ENCODE measurements at places on chromosomes 13 and 19.

DNA sequence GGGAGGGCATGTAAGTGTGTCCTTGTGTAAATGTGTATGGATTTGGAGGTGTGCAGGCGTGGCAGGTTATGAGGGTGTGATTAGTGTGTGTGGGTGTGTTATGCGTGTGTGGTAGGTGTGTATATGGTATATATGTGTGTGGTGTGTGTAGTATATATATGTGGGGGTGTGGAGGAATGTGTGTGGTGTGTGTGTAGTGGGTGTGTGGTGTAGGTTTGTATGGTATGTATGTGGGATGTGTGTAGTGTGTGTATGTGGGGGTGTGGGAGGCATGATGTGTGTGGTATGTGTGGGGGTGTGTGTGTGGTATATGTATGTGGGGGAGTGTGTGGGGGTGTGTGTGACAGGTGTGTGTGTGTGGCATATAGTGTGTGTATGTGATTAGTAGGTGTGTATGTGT, 104.2 kb downstream of the SLC7A1 start:
- no peak for DNase-seq

- DNase-seq = no peak
These were observed 65.6 kb downstream of the MCF2L start for GRCh38 chr13:113034451-113035212.

DNA sequence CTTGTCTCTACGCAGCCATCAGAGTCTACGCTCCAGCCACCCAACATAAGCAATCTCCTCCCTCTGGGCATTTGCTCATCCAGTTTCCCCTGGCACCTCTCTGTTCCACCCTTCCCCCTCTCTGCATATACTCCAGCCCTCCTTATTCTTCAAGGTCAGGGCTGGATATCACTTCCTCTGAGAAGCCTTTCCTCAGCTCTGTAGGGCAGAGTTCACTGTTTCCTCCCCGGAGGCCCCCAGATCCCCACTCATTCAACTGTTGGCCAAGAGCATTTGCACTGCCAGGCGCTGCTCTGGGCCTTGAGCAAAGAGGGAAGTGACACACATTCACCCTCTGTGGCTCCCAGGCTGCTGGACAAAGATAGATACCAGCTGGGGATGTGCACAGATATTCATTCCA, 3.3 kb downstream of the FCGRT start:
- DNase-seq = no peak

DNA sequence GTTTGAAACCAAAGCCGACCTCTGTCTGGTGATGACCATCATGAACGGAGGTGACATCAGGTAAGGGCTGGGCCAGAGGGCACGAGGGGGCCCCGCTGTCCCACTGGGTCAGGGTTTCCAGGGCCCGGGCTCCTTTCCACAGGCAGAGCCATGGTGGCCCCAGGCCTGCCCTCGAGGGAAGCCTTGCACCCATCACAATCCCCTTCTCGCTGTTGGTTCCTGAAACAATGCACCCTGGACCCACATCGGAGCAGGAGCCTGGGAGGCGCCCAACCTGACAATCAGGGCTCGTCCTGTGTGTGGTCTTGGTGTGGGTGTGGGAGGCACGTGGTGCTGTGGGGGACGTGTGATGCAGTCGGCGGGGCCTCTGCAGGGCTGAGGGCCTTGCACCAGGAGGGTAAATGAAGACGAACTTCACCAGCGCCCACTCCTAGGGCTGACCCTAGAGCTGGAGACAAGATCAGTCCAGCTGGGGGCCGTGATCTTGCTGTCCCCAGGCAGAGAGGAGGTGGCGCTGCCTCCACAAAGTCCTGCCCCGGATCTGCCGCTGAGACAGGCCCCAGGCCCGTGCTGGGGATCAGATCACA, 2.8 kb downstream of the GRK1 start:
- no peak for DNase-seq

DNA sequence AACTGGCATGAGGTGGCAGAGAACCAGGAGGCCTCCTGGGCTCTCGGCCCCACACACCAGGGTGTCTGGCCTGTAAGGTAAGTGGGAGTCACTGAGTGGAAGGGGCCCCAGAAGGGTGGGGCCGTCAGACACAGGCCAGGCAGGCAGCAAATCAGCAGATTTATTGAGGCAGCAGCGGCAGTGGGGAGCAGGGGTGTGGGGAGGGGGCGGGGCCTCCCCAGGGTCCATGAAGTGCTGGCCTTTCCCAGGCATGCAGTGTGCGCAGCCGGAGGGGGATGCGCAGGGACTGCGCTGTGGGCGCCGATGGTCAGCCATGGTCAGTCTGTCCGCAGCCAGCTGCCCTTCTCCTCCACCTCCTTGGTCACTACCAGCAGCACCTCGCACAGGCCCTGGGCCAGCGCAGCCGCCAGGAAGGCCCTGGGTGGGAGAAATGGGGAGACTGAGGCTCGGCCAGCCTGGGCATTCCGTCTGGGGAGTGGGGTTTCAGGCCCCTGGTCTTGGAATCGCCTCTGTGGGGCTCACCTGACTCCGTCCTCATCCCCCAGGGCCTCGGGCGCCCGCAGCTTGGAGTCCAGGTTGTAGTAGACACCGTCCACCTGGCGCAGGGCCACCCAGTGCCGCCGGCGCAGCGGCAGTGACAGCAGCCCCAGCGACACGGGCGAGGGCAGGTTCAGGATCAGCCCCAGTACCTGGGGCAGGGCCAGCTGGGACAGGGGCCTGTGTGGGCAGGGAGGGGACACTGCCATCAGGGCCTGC, 5.0 kb downstream of the JOSD2 start:
- DNase-seq = no peak

DNA sequence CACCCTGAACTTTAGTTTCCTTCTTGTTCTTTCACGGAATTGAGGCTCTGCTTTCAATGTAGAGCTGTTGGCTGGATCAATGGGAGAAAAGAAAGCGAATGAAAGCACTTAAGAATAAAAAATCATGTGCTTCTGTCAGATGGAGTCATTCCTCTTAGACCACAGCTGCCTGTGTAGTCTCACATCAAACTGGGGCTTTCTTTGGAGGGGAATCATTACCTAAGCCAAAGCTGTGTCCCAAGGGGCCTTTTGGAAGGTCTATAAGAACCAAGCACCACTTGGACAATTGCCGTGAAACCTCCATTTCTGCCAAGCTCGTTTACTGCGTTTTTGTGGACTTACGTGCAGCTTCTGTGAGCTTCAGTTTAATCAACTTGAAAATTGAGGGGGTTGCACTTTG, 44.2 kb upstream of the RNF113B start:
- DNase-seq = peak; percentile 92

DNA sequence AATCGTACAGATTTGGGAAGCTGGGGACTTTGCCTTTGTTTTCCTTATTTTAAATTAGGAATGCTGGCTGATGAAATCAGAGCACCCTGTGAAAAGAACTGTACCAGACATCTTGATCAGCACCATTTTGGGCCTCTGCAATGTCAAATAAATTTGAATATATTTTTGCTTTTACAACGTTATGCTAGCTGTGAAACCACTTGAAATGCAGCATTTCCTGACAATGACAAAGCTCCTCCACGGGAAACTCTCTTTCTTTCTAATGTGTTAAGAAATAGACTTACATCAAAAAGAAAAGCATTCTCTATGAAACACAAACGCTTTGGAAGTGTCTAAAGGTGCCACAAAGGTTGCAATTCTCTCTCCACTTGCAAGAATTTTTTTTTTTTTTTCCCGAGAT, 47.1 kb upstream of the MAP3K10 start:
- no peak for DNase-seq

DNA sequence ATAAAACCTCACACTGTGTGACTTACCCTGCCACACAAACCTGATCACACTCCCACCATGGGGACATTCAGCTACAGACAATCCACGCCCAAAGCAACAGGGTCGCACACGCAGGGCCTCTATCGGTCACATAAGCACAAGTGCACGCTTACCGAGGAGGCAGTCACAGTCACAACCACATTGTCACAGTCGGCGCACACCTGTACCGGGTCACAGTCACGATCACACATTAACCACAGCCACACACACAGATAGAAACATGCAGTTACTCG, 579 bp downstream of the ZNF566 start:
- DNase-seq = peak; percentile 58

DNA sequence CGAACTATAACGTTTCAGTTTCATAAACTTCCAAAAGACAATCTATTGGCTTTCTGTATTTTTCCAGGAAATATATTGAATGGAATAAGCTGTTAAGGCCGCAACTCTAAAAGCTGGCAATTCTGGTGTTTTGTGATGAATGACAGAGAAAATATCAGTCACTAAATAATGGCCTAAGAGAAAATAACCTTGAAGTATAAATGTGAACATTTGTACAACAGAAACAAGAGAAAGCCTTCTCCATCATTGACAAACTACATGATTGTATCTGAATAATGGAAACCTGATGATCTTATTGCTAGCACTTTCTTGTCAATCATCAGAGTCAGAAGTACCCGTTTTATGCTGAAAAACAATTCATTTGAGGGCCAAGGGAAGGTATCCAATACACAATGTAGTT, 134.3 kb downstream of the TRPC4 start:
- no peak for DNase-seq
